ENCODE measurements at places on chromosomes 3 and 15. TPM values are rescaled to one million over a fixed set of nuclear protein-coding genes. Genes with fewer than 3 reads are reported as not detected.

AGBL1 gene
- not detected for total RNA-seq

GOLGA8H gene
- 1.5 TPM for total RNA-seq

CHST13 gene
- not detected for total RNA-seq

ANKRD63 gene
- total RNA-seq, result not detected

WDR76 gene
- 4.1 TPM for total RNA-seq

GPR27 gene
- 16.3 TPM for total RNA-seq

HTR3E gene
- total RNA-seq, result not detected

GOLGA8N gene
- 19.7 TPM for total RNA-seq

OXSR1 gene
- total RNA-seq, result 51.3 TPM

DUSP7 gene
- total RNA-seq, result 22.2 TPM

FILIP1L gene
- 136 TPM for total RNA-seq

GPR87 gene
- total RNA-seq, result 13.5 TPM

TMEM207 gene
- total RNA-seq, result not detected

MESP1 gene
- 0.29 TPM for total RNA-seq

ROBO1 gene
- 38.8 TPM for total RNA-seq

CLCN2 gene
- 11.7 TPM for total RNA-seq

GOLGA6L4 gene
- total RNA-seq, result 9.1 TPM

HOMER2 gene
- total RNA-seq, result 9.4 TPM

HTR3C gene
- not detected for total RNA-seq

NRG4 gene
- total RNA-seq, result 16.3 TPM

GPR156 gene
- 1.4 TPM for total RNA-seq

Measured in ureter (tissue), 1 donor.